ENCODE measurements at places on chromosomes 1 and 21.

DNA sequence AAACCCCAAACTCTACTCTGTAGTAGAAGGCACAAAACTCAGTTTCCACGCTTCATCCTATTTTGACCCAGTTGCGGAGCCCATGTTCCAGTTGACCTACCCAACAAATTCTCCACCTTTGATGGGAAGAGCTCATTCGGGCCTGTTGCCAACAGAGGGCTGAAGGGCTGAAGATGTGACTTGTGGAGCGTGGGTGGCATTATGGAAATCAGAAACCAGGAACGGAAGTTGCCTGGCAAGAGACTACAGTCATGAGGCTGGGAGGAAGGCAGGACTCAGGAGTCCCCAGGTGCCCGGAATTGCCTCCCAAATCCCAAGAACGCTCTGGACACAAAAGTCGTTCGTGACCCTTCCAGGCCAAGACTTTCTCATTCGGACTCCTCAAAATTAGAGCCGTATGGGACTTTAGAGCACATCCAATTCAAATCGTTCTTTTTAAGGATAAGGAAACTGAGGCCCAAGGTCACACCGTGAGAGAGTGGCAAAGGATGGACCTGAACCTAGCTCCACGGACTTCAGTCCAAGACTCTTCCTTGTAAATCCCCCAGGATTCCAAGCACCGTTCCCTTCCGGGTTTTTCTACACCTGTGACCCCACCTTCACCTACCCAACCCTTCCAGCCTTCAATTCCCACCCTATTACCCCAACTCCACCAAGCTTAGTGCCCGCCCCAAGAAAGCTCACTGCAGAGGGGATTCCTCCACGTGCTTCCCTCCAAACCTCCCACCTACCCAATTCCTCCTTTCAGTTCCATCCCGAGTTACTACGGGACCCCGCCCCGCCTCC is 739 bp downstream of the SMG5 start:
- DNase-seq = no peak

DNA sequence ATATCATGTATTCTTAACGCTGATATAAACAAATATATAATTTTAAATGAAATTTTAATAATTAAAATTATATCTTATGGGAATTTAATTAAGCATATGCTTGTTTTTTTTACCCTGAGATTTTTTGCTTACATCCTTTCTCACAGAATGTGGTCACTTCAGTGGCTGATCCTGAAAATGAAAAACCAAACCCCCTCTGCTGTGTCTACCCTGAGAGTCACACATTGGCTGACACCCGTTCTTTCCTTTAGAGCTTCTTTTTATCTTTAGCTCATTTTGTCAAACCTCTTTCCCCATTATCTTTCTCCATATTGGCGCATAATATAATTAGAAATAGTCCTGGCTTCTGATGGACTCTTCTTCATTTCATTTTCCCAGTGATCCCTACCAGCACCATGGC is 10.8 kb upstream of the CACYBP start:
- no peak for DNase-seq

- DNase-seq = no peak
Measured at GRCh38 chr1:21913258-21913657, 23.9 kb downstream of the HSPG2 start.

DNA sequence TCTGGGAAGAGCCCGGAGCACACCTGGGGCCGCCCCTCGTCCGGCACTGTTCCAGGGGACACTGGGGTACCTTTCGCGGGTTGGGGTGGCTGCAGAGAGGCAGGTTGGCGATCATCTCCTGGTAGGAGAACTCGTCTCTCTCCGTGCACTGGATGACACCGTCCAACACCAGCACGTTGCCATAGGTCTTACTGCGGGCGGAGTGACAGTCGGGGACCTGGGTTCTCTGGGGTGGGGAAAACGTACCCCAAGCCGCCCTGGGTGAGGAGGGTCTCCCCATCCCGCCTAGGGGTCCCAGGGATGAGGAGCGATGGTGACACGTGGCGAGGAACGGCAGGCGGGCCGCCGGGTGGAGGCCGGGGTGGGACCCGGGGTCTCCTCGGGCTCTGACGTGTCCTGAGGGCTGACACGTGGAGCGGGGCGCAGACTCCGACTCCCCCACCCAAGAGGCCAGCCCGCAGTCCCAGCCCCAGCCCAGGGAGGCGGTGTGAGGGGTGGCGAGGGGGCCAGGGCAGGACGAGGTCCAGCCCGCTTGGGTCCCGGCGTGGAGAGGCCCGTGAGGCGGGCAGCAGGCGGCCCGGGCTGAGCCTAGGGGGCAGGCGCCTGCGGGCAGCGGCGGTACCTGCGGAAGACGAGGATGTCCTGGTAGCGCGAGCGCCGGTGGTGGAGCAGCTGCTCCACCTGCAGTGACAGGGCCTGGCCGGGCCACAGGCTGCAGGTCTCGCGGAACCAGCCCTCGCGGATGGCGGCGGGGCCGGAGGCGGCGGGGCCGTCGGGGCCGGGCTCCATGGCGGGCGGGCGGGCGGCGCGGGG is 457 bp downstream of the SRM start:
- no peak for DNase-seq

All from brain pericyte (primary cell).